EH (cell line): ENCODE measurements at places on chromosomes 2 and 18.

GRCh38 chr2:158034198-158034866 is 67.3 kb upstream of the UPP2 start:
- peak; percentile 61 for DNase-seq

DNA sequence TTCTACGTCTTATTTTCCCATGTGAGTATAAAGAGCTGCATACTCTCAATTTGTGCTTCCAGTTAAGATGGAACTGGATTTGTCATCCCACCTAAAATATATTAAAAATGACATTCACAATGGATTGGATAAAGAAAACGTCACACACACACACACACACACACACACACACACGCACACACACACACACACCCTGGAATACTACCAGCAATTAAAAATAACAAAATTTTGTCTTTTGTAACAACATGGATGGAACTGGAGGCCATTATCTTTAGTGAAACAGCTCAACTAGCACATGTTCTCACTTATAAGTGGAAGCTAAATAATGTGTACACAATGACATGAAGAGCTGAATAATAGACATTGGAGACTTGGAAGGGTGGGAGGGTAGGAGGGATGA is 3.8 kb upstream of the QPCT start:
- DNase-seq = no peak

DNA sequence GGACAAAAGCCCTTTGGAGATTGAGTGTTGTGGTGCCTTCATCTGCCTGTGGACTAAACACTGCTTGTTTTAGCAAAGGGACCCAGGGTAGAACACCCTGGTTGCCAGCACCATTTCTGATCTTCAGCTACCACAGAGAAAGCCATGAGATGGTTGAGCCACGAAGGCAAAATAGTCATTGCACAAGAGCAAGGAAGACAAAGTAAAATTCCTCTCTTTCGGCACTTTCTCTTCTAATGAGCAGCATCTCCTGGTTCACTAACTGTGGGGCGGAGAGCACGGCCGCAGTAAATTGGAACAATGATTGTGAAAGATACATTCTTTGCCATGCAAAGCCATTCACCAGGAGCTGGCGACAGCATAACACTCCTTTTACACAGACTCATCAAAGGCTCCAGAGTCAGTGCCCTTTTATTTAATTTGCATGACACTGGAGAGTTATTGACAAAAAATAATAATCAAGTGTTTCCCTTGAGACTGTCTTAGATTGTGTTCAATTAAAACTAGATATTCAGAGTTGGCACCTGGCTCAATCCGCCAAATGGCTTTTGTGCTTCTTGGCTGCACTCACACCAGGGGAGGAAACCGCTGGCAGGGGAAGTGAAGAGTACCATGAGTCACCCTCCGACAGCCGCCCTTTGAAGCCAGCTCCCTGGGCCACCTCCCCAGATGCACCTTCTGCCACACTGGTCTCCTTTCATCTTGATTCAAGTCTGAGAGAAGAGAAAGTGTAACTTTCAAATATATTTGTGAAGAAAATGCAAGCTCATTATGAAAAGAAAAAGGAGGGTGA is 100.5 kb upstream of the MEIS1 start:
- peak; percentile 2 for DNase-seq

DNA sequence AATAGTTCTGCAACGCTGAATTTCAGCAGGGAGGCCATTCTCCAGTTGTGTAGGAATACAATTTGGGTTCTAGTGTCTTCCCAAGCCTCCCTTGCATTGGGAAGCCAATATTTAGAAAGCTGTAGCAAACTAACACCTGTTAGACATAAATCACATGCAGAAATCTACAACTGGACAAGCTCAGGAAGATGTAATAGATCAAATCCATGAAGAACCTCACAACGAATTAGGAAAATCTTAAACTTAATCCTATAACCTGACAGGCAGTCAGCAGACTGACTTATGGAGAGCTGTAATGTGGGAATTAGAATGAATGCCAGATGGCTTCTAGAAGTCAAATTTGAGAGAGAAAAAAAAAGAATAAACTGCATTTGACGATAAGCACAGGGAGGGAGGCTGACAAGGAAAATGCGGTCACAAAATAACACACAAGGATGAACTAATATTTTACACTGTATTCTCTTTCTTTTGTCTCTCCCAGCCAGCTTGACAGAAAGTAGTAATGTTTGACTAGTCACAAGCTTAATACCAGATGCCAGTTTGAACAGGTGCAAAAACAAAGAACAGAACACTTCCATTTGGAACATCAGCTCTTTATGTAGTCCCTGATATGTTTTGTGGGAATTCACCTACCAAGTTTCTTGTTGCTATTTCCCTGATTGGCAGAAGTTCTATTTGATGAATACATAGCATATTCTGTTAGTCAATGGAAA is 50.8 kb upstream of the FANCL start:
- DNase-seq = no peak

DNA sequence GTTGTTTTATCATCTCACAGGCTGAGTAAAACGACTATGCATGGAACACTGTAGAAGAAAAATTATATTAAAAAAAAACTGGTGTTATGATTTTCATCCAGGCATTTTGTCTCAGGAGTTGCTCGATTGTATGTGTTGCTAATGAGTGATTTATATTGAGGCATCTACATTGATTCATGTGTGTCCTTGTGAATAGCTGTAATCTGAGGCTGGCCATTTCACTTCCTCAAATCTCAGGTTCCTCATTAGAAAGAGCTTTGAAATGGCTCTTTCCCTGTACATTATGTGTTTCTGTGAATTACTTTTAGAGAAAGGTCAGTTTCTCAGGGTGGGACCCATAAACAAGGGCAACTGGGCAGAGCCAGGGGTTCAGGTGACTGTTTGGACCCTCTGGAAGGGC is 2.3 kb downstream of the IL18R1 start:
- no peak for DNase-seq

DNA sequence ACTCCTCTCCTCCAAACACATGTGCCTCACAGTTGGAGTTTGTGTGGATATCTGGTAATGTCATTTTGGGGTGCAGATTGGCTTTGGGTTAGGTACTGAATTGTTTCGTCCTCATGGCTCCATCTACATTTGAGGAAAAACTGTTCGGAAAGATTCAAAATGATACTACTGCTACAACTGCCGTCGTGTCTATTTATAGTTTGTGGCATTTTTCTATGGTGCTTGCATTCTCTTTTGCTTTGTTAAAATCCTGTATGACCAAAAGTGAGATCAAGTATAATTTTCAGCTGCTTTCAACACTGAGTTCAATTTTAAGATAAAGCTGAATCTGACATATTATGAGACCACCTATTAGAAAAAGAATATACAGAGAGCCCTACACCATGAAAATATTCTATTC is 176.3 kb upstream of the DSEL start:
- DNase-seq = no peak

GRCh38 chr2:198913394-198914152 is 544.2 kb downstream of the SATB2 start:
- peak; percentile 16 for DNase-seq

GRCh38 chr2:7905756-7906155 is 776.1 kb upstream of the ID2 start:
- no peak for DNase-seq

- DNase-seq = no peak
These were observed 111.6 kb downstream of the RNF144A start for GRCh38 chr2:7028846-7029245.

DNA sequence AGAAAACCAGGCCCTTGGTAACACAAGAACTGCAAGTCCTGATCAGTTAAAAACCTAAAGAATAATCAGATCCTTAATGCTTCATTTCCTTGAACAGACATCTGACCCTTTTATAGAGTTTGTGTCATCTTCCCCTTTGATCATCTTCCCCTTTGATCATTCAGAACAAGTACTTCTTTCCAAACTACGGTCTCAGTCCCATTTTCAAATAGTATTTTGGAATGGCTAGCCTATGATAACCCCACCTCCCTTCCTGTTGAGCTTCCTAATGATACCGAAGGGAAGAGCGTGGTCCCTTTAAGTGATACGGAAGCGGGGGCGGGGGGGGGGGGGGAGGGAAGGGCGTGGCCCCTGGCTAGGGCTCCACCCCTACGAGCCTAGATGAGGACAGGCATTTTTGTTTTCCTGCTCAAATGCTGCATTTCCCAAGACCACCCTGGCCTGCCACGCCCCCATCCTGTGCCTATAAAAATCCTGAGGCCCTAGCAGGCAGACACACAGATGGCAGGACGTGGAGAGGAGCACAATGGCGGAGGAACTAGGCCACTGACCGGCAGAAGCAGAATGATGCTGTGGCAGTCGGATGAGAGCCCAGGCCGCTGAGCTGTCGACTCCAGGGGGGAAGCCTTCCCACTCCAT is 24.1 kb upstream of the CHRNA1 start:
- DNase-seq = peak; percentile 91

DNA sequence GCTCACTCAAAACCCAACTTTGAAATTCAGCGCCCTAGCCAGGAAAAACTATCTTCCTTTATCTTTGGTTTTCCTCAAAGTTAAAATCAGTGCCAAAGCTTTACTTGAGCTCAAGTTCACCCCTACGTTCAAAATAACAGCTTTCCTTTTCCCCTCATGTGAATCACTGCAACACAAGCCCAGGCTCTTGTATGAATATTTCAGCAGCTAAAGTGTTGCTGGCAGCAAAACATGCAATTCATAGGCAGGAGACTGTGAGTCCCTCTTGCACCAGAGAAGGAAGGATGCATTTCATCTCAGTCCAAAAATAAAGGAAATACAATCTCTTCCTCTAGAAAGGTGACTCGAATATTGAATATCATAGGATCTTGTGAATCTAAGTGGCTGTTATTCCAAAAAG is 461.3 kb upstream of the SOX11 start:
- no peak for DNase-seq

- DNase-seq = peak; percentile 77
These were observed 5.4 kb upstream of the PUM2 start for GRCh38 chr2:20356042-20356441.

DNA sequence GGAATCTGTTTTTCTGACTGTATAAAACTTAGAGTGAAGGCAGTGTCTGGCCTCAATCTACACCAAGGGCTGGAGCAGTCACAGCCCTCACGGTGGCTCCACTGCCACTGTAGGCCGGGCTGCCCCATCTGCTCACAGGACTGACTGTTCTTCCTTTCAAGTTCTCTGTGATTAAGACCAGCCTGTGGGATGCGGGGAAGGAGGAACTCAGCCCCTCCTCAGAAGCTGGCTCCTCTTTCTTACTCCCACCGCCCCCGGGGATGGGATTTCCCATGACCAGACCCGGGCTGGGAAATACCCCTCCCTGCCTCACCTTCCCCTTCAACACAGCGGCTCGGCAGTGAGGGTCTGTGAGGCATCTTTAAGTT is 106.0 kb downstream of the COPS8 start:
- DNase-seq = no peak

GRCh38 chr2:71887196-71887595 is 260.5 kb downstream of the CYP26B1 start:
- DNase-seq = no peak

- DNase-seq = no peak
These were observed 1378.4 kb upstream of the PIK3C3 start for GRCh38 chr18:40576507-40577115.

DNA sequence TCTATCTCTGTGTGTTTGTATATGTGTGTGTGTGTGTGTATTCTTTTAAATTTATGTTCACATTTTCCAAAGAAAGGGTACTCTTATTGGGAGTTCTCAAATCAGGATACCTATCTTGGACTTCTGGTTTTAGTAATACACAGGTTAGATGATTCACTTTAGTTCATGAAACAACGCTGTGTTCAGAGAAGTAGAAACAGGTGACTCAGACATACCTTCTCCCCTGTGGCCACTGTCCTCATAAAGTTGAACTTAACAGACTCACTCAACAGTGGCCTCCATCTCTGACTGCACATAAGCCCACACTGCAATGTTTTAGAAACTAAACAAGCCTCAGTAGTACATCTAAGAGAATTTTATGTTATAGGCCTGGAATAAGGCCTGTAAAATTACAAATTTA is 566.6 kb upstream of the VRK2 start:
- no peak for DNase-seq

GRCh38 chr2:218985021-218985324 is at the start of gene FEV:
Gene FEV, minus strand, starts transcription at chr2:218985184. Its CDS starts 109 bp downstream, at chr2:218985075.
- DNase-seq = no peak

- DNase-seq = no peak
These were observed 494.1 kb downstream of the LRRTM4 start for GRCh38 chr2:77028032-77028600.

GRCh38 chr2:152421521-152422370 is 86.8 kb downstream of the FMNL2 start:
- peak; percentile 98 for DNase-seq

- no peak for DNase-seq
These were observed 250.7 kb downstream of the IKZF2 start for GRCh38 chr2:212900715-212901114.

- DNase-seq = no peak
These were observed 98.7 kb upstream of the FAM136A start for GRCh38 chr2:70400539-70400938.

GRCh38 chr18:37778417-37779165 is 213.0 kb upstream of the CELF4 start:
- DNase-seq = no peak

- no peak for DNase-seq
These were observed 2.1 kb downstream of the ZNF532 start for GRCh38 chr18:58866773-58867150.

- DNase-seq = no peak
These were observed 984 bp downstream of the TCF23 start for GRCh38 chr2:27149570-27150405.

DNA sequence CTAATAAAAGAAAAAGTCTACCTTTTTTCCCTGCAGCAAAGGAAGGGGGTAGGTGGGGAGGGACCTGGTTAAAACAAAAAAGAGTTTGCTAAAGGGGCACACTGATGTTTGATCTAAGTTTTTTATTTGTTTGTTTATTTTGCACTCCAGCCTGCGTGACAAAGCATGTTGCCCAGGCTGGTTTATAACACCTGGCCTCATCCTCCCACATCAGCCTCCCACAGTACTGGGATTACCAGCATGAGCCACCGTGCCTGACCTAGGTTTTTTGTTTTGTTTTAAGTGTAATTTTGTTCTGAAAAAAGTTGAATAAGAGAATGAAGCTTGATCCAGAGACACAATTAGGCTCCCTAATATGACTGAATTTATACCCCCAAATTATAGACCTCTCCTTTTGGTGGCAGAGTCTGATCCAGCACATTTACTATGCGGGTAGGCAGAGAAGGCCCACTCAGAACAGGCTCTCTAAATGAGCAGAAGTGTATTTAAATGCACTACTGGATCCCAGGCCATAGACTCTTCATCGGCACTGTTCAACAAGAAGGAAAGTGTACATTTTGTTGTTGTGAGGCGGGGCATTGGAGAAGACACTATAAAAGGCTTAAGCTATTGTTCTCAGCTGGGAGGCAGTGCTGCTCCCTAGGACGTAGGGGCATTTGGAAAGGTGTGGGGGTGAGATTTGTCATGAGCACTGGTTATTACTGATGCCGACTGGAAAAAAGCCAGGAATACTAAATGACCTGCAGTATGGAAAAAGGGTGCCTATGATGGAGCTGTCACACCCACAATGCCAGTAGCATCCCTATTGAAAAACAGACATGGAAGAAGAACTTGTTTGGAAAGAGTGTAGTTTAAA is 32.4 kb downstream of the MRPS9 start:
- no peak for DNase-seq

GRCh38 chr2:101759162-101759561 is 61.7 kb downstream of the MAP4K4 start:
- DNase-seq = peak; percentile 97

- no peak for DNase-seq
These were observed 95.9 kb downstream of the LPIN1 start for GRCh38 chr2:11842336-11842735.

GRCh38 chr2:224650815-224651439 is 65.2 kb downstream of the CCDC195 start:
- DNase-seq = peak; percentile 63
